ENCODE measurements at places on chromosomes 6 and 20.

GRCh38 chr6:10033223-10033829 is 381.5 kb downstream of the TFAP2A start:
- DNase-seq, result no peak

- no peak for DNase-seq
Measured at GRCh38 chr6:111276335-111276734, 189.0 kb downstream of the SLC16A10 start.

DNA sequence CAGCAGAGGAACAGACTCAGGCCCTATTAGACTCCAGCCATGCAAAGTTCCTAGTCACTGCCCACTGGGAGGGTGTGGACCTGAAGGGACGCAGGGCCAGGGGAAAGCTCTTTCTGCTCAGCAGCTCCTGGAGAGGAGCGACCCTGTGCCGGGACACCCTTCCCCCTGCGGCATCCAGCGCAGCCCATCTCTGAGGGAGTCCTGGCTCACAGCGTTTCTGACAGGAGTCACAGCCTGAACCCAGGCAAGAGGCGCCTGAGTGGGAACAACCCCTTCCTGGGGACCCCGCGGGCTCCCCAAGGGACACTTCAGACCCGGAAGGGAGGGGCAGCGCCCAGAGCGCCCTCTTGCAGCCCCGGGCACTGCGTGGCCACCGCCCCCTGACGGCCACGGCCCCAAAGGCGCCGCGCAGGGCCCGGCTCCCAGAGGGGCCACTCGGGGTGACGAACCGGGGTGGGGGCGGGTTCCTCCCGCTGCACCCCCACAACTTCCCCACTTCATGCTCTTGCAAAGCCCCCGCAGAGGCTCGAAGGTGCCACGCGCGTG is 862 bp downstream of the UCKL1 start:
- DNase-seq, result no peak

GRCh38 chr20:23641936-23642751 is 4.4 kb upstream of the CST3 start:
- peak; percentile 33 for DNase-seq

GRCh38 chr20:47306095-47306494 is 50.4 kb downstream of the ZMYND8 start:
- DNase-seq, result no peak

- no peak for DNase-seq
Measured at GRCh38 chr6:21001736-21002135, 467.5 kb downstream of the CDKAL1 start.

GRCh38 chr6:62775427-62776022 is 435.7 kb upstream of the FKBP1C start:
- no peak for DNase-seq

GRCh38 chr6:54234539-54234938 is 73.7 kb upstream of the TINAG start:
- DNase-seq, result no peak

- no peak for DNase-seq
Measured at GRCh38 chr6:42411406-42411805, 40.3 kb downstream of the TRERF1 start.

DNA sequence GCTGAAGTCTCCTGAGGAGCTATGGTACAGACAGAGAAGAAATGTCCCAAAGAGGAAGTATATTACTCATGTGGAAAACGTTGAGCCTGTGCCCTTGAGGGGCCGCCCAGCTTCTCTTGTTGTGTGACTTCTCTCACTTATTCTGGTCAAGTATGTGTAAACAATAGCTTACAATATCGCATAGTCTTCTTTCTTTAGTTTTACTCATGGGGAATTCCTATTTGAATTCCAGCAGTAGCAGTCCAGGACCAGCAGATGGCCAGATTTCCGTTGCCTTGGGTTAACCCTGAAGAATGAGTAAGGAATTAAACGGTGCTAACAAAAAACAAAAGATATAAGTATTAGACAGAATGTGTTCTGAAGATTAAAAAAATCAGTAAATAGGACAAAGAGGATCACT is 522.0 kb upstream of the GJE1 start:
- DNase-seq, result no peak

DNA sequence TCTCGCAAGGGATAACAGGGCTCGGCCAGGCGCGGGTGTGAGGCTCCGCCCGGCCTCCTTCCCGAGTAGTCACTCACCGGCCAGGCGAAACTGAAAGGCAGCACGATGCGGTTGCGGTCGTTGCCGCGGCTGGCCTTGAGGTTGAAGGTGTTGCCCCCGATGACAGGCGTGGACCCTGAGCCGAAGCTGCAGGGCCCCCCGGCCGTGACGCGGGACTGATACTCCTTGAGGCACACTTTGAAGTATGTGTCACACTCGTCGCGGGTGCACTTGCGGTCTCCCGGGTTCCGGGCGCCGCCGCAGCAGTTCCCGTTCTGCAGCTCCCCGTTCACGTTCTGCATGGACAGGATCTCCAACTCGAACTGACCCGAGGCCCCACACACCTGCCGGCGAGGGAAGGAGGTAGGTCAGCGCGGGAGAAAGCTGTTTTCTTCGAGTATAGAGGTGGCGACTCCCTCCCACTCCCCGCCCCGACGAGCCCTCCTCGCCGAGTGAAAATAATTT is 1.1 kb downstream of the JAG1 start:
- no peak for DNase-seq

DNA sequence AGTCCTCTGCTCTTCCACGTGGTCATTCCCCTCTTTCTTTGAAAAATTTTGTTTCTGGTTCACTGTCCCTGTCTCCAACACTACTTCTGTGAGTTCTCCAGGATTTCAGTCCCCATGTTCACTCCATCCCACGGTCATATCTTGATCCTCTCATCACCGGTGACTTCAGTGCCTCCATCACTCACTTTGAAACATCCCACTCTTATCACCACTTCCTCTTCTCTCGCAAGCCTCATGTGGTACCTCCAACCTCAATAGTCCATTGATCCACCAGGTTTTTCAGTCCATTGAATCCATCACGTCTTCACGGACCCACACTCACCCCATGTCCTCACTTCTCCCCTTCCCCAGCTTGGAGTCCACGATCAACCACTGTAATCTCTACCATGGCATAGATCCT is 64.8 kb downstream of the CARMIL1 start:
- no peak for DNase-seq

DNA sequence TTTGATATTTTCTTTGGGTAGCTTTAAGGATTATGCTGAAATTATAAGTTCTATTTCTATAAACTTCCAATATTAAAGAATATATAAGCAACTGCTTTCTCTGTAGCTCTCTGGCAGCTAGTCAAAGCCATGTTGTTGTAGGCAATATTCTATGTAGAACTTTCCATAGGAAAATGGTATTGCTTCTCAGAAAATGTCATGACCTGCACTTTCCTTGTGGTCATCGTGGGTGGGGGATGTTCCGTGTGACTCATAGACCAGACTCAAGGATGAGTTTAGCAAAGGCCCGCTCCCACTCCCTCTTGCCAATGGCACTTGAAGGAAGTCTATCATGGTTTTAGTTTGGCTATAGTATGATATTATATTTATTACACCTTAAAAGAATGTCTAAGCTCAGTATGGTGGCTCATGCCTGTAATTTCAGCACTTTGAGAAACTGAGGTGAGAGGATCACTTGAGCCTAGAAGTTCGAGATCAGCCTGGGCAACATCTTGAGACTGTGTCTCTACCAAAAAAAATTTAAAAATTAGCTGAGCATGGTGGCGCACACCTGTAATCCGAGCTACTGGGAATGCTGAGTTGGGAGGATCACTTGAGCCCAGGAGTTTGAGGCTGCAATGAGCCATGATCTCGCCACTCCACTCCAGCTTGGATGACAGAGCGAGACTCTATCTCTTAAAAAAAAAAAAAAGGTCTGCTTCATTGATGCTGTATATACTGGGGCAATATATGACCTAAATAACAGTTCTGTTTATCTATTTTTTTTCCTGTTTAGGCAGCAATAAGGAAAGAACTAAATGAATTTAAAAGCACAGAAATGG is 36.6 kb upstream of the LTV1 start:
- peak; percentile 6 for DNase-seq

DNA sequence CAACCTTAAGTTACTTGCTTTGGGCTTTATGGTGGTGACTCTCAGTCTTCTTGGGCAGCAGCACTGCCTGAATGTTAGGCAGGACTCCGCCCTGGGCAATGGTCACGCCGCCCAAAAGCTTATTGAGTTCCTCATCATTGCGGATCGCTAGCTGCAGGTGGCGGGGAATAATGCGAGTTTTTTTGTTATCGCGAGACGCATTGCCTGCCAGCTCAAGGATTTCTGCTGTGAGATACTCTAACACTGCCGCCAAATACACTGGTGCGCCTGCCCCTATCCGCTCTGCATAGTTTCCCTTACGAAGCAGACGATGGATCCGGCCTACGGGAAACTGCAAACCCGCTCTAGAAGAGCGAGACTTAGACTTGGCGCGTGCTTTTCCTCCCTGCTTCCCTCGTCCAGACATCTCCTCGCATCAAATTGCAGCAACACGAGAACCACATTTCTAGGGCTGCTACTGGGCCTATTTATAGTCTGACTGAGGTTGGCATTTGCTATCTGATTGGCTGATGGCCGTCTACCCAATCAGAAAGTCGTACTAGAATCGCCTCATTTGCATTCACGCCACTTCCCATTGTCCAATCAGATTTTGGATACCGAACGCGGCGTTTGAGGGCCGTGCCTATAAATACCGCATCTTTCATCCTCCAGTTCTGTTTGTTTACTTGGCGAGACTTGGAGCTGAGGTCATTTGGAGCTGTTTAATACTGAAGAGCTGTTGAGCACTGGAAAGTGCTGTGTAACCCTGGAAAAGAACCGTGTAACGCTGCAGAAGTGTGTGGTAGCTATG is 28.2 kb upstream of the SLC17A4 start:
- no peak for DNase-seq

- no peak for DNase-seq
Measured at GRCh38 chr6:166618866-166619761, 7.9 kb downstream of the RPS6KA2 start.

DNA sequence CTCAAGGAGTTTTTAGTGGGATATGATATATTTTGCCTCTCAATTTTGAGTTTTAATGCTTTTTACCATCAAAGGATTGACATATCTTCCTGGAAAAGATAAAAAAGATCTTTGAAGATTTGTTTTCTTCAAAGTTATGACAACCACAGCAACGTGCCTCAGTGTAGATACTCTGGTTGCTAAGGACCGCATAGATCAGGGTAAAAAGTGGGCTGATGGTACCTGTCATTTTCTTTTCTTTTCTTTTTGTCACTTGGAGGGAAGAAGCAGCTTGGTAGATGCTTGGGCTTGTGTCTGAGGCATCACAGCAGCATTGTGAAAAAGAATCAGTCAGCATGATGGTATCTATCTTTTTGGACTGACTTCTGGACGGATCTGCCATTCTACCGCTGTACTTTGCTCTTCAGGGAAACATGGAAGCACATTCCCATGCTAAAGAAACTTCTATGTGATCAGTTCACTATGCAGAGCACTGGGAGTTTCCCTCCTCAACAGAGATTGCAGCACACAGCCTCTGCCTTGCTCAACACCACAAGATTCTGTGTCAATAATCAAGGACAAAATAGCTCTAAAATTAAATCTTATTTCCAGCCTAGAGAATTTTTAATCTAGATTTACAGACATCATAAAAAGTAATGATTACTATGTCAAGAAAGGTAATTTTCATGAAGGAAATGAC is 54.8 kb upstream of the SGK1 start:
- no peak for DNase-seq

DNA sequence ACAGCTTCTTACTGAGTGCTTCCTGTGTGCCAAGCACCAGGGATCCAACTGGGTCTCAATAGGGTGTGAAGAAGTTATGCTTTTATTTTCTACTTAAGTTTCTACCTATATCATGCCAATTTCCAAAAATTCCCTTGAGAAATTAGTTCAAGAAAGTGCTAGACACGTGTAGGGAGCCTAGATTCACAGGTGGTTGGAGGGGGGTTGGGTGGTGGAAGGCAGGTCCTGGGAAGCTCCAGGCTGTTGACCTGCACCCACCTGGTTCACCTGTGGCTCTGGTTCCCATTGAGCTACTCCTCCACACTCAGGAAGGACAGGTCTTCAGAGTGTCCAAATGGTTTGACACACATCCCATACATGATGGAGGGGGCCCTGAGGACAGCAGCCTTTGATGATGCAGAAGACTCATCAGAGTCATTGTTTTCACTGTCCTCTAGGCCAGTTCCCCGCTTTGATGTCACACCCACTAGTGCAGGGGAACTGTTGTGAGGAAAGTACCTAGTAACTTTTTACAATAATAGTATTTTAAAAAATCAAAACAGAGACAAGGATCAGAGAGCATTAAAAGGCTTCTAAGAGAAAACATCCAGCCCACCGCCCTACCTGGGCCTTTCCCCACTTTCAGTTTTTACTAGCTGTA is 39.8 kb upstream of the MYL9 start:
- no peak for DNase-seq

DNA sequence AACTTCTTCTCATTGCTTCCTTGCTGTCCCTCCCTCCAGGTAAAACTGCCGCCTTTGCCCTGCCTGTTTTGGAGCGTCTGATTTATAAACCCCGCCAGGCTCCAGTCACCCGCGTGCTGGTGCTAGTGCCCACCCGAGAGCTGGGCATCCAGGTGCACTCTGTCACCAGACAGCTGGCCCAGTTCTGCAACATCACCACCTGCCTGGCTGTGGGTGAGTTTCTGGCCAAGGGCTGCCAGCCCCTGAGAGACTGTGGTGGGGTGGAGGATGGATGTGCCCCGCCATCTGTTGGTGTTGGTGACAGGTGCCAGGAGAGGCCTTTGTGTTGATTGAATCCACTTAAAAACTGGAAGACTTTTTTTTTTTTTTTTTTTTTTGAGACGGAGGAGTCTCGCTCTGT is 9.5 kb downstream of the DDX27 start:
- no peak for DNase-seq

GRCh38 chr20:17463711-17464110 is 67.5 kb downstream of the BFSP1 start:
- no peak for DNase-seq

DNA sequence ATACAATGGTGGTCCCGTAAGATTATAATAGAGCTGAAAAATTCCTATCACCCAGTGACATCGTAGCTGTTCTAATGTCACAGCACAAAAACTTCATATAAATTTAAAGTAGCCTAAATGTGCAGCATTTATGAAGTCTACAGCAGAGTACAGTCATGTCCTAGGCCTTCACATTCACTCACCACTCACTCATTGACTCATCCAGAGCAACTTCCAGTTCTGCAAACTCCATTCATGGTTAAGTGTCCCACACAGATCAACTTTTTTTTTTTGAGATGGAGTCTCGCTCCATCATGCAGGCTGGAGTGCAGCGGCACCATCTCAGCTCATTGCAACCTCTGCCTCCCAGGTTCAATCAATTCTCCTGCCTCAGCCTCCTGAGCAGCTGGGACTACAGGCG is 20.9 kb upstream of the KCNG1 start:
- DNase-seq, result no peak

All from T1000 (cell line).